ENCODE measurements at places on chromosomes 5 and 9.

GRCh38 chr9:133460405-133461175, 812 bp downstream of the CACFD1 start:
- peak; percentile 3 for DNase-seq

DNA sequence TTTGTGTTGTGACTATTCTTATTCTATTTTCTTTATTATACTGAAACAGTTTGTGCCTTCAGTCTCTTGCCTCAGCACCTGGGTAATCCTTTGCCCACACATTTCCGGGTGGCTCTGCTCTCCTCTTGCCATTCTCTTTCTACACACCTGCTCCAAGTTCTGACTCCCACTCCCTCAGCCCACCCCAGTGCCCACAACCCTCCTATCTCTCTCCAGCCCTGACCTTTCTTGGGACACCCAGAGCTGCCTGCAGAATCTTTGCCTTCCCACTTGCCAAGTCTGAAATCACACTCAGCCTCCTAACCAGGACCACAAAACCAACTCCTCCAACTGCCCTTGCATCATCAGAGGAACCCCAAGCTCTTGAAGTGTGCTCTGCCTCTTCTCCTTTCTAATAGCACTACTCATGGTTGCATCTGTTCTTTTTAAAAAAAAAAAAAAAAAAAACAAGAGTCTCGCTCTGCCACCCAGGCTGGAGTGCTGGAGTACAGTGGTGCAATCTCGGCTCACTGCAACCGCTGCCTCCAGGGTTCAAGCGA, 4.1 kb downstream of the SWI5 start:
- no peak for DNase-seq

GRCh38 chr9:6764011-6764410, 6.2 kb downstream of the KDM4C start:
- DNase-seq: no peak

GRCh38 chr5:65480306-65480865, 1.3 kb downstream of the ADAMTS6 start:
- DNase-seq: no peak

- DNase-seq: no peak
These were observed 258.9 kb downstream of the NTRK2 start for GRCh38 chr9:84928419-84928818.

- no peak for DNase-seq
These were observed 169.0 kb downstream of the TRIM32 start for GRCh38 chr9:116855881-116856662.

- no peak for DNase-seq
These were observed 9.7 kb upstream of the SUSD3 start for GRCh38 chr9:93048566-93049448.

GRCh38 chr5:94433397-94434163, 184.8 kb downstream of the KIAA0825 start:
- DNase-seq: no peak

DNA sequence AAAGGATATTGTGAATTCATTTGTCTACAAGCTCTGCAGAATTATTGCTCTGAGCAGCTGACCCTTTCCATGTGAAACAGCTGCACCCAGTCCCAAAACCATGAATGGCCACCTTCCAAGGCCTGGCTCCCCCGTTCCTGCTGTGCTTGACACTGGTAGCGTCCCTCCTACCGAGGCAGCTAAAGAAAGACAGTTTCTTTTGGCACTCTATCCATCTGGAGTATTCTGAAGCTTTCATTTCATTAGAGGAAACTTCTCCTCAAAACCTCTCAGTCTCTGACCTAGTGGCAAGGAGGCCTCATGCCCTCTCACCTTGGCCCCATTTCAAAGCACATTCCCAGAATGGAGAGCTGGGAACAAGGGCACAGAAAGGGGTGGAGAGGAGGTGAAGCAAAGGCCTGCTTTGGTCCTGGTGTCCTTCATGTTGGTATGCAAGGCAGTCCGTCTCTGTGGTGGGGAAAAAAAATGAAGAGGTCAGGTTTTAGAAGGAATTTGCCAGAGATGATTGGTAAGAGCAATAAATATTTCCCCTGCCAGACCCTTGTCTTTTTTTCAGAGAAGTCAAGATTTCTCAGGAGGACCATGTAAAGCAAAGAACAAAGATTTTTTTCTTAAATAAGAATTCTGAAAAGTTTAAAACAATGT, 232.0 kb downstream of the RFK start:
- DNase-seq: no peak

DNA sequence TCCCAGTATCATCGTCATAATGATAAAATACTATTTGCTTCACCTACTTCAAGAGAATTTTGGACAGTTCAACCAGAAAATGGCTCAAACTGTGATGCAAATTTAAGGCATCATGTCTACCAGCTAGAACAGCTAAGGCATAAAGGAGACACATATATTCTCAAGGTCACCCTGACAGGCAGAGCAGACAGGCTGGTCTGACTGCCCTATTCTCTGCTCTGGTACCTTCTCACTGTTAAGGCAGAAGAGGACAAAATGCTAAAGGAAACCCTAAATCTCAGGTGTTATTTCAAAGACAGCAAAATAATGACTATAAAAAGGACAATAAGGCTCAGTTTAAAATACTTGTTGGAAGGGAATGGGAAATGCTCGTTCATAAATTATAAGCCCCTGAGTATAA, 87.2 kb downstream of the MRPS27 start:
- DNase-seq: no peak

GRCh38 chr5:571791-572190, 40.3 kb upstream of the CEP72 start:
- DNase-seq: no peak

GRCh38 chr5:14155075-14155474, 11.9 kb downstream of the TRIO start:
- DNase-seq: no peak

GRCh38 chr5:52063186-52063585, 679.9 kb downstream of the ISL1 start:
- DNase-seq: no peak

DNA sequence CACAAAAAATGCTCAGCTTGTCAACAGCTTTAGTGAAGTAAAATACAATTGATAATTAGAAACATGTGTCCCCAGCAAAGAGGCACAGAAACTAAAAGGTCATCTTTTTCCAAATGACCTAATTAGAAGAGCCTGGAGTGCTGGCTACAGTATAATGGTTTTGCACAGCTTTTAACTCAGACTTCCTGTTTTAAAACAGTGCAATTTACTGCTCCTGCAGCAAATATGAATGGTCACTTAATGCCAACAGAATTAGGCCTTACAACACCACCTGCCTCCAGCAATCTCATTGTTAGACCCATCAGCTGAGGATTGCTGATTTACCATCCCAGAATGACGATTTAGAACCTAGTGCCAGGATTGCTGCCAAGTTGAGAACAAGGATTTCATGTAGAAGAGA, 239.3 kb downstream of the CETN3 start:
- DNase-seq: no peak

DNA sequence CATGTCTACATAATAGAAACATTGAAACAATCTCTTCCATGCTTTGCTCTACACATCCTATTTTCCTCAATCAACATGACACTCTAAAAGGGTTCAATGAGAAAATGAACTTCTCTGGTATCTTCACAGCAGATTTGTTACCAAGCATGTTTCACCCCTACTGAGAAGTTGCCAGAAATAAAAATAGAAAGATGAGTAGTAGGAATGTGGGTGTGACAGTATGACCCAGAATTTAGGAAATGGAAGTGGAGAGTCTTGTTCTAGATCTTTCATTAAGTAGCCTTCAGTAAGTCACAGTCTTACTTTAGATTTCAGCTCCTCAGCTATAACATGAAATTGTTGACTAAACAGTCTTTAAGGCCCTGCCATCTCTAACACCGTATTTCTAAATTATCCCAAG, 581.8 kb downstream of the EFNA5 start:
- no peak for DNase-seq

GRCh38 chr5:51385216-51385615, 2.0 kb downstream of the ISL1 start:
- DNase-seq: no peak

DNA sequence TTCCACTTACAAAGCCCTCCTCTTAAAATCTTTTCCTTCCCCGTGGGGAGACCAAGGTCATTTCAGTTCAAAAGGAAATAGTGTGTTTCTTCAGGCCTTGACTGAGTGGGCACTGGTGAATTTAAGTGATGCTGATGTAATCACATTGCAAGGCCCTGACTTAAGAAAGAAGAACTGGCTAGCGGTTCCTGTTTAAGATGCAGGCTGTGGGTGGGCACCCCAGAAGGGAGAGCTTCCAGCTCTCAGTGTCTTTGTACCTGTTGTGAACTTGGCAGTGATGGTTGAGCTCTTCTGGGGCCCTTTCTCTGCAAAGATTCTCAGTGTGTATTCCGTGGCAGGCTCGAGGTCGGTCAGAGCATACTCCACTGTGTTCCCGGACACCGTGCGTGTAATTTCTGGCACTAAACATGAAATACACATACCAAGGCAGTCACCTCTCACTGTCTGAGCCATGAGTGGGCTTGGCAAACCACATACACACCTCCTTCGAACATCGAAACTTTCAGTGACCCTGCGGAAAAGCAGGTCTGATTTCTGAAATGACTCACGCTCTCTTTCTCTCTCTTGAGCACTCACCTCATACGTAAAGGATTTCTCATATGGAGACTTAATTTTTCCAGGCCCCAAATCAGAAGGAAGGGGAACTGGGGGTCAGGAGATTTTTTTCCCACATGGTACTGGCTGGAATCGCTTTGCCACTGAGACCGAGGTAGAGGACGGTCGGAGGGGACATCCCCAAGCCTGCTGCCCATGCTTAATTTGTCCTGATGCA, 81.9 kb downstream of the TNC start:
- DNase-seq: no peak

GRCh38 chr5:160479926-160480325, 58.3 kb downstream of the PTTG1 start:
- DNase-seq: no peak

DNA sequence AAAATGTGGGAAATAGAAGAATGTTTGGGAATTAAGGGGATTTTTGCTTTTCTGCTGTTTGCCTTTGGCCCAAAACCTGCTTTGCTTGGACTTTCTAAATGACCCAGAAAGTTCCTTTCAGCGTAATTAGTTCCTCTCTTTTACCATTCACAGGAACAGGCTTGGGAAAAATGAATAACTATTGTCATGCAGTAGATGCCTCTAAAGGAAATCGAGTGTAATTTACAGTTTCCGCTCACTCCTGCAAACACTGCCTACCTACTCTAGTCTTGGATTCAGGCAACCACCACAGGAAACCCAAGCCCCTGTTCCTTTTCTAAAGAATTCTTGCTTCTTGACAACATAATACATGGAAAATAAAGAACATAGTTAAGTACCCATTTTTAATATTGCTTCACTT, 25.0 kb downstream of the TTC23L start:
- DNase-seq: no peak

- no peak for DNase-seq
These were observed 107.4 kb downstream of the NXNL2 start for GRCh38 chr9:88642336-88642735.

DNA sequence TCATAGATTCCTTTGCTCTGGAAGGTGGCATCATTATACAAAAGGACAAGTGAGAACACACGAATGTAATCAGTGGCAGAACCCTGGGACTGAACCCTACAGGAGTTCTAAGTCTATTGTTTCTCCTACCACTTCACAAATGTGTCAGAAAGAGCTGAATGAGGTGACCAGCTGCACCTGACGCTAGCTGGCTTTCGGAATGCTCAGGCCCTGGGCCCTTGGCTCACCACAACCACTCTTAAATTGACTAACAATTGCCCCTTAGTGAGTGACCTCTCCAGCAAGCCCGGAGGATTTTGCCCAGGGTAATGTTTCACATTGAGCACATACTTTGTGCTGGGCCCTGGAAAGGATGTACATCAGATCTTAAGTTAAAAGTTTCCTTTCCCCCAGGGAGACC, 41.2 kb upstream of the ABCA1 start:
- no peak for DNase-seq

DNA sequence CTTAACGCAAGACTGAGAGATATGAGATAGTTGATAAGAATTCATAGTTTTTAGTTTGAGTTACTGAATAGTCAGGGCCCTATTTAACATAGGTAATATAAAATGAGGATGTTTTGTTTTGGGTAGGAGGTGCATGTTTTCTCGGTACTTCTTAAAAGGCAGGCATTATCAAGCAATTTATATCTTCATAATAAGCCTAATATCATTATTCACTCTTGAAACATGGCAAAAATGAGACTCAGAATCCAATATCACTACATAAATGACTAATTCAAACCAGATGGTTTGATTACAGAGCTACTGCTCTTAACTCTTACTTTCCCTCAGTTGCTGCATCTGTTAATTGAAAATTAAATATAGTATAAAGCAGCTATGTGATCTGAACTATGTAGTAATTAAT, 2038.7 kb downstream of the EFNA5 start:
- no peak for DNase-seq

DNA sequence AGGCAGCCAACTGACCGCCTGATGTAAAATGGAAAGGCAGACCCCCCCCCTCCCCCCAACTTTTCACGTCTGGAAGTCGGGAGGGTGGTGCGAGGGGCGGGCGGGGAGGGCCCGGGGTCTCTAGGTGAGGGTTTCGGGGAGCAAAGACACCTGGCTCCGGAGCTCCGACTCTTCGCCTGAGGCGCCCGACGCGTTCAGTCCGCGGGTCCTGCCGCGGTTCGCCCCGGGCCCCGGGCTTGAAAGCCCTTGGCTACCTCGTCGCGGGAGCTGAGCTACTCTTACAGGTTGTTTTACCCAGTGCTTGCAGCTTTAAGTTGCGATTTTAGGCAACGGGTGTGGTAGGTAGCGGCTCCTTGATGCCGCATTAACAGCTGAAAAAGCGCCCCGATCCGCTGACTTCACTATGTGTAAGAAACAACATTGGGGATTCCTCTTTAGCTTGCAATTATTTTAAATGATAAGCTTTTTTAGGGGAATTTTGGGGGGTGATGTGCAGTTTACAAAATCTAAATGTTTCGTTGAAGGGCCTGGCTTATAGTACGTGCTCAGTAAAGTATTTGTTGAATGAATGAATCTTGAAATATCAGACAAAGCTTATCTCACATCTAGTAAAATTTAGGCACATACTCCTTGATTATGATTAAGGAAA, 722 bp downstream of the CDC42SE2 start:
- DNase-seq: peak; percentile 14

Data from stimulated activated CD4-positive, alpha-beta T cell treated with anti-CD3 and anti-CD28 coated beads, TNF-alpha, amount 100 ng/mL, for 4 hours (primary cell).